ENCODE measurements at places on chromosomes 1 and 21.
A peak's percentile ranks its signal among the peaks of the same experiment; 100 is the strongest.

GRCh38 chr21:41777951-41778815 lies 11.3 kb upstream of the RIPK4 start:
- peak; percentile 49 for DNase-seq
- peaks cover 3% of the 10 kb centered on the region for H3K4me1 ChIP-seq
- no peak overlapping the region for H3K4me3 ChIP-seq
- peaks cover 70% of the 10 kb centered on the region for H3K27me3 ChIP-seq

- no peak overlapping the region for H3K4me3 ChIP-seq
- H3K27me3 ChIP-seq, result peaks cover 2% of the 10 kb centered on the region
- H3K27ac ChIP-seq, result no peak overlapping the region
These were observed 8.2 kb downstream of the OR2T10 start for GRCh38 chr1:248589334-248589733.

DNA sequence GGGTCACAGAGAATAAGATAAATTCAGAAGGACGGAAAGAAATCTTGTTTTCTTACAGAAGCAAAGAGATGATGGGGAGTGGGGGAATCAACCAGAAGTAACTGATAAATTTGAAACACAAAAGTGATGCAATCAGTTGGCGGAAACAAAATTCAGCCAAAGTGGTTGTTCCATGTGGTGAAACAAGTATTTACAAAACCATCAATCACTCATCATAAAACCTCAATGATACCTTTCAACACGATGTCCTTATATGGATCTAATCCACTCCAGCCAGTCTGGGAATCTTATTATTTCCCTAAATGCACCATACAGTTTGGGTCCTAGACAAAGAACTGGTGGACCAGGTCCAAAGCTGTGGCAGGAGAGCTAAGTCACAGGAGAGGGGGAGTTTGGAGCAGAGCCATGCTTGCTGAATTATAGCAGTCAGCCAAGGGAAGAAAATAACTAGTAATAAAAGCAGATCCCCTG lies 303.8 kb upstream of the LRRC7 start:
- H3K27me3 ChIP-seq, result no peaks in the 10 kb centered on the region
- no peak overlapping the region for H3K27ac ChIP-seq
- no peak overlapping the region for H3K4me3 ChIP-seq
- H3K36me3 ChIP-seq, result no peaks in the 10 kb centered on the region

DNA sequence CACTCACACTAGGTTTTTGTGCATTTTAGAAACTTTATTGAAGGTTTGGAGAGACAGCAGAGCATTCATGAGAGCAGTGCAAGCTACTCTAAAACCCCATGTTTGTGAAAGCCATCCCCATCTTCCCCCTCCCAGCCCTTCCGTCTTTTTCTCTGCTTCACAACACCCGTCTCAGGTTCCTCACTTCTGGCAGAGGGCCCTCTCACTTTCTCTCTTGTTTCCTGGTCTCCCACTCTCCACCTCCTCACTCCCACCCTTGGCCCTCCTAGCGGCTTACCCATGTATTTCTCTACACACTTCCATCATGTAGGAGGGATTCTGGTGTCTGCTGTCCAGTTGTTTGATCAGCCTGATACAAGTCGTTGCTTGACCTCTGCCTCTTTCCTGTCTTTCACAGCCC lies 92.7 kb downstream of the LRRC8C start:
- peaks cover 41% of the 10 kb centered on the region for H3K36me3 ChIP-seq
- H3K4me1 ChIP-seq, result peaks cover 87% of the 10 kb centered on the region
- no peaks in the 10 kb centered on the region for H3K27me3 ChIP-seq
- DNase-seq, result no peak
- H3K27ac ChIP-seq, result peak overlapping the region; percentile 99

DNA sequence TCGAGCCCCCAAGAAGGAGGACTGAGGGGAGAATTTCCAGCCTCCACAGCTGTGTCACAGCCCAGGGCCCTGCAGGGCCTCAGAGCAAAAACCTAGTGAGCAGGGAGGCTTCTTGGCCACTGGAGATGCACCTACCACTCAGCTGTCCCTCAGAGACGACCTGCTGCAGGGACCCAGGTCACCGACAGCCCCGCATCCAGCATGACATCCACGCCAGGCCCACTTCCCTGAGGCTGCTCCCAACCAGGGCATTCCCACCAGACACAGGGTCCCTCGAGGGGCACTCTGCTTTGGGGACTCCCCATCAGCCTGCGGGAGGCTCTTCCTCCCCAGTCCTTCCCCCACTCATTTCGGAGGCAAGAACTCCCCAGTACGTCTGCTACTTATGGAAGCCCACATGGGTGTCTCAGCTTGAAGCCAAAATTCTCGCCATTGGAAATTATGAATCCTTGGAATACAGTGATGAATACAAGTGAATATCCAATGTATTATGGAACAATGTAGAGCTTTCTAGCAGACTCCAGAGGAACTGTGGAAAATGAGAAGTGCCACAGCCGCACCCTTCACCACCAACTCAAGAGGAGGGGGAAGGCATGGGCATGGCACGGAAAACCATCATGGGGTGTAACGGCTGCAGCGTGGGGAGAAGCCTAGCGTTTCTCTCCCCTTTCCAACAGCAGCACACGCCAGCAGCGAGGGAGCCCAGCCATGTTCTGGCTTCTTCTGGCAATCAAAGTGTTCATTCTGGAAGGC lies 6.9 kb downstream of the TFF3 start:
- DNase-seq, result no peak
- no peaks in the 10 kb centered on the region for H3K36me3 ChIP-seq
- H3K4me1 ChIP-seq, result peaks cover 5% of the 10 kb centered on the region
- H3K27me3 ChIP-seq, result peaks cover 5% of the 10 kb centered on the region

GRCh38 chr1:116203181-116203723 lies 92.1 kb downstream of the MAB21L3 start:
- no peak for DNase-seq
- H3K4me3 ChIP-seq, result no peak overlapping the region
- no peaks in the 10 kb centered on the region for H3K4me1 ChIP-seq
- peaks cover 11% of the 10 kb centered on the region for H3K27me3 ChIP-seq

- DNase-seq, result no peak
- H3K4me3 ChIP-seq, result no peak overlapping the region
- no peak overlapping the region for H3K27ac ChIP-seq
- no peaks in the 10 kb centered on the region for H3K36me3 ChIP-seq
These were observed 2.6 kb downstream of the VSIG8 start for GRCh38 chr1:159859767-159860322.

DNA sequence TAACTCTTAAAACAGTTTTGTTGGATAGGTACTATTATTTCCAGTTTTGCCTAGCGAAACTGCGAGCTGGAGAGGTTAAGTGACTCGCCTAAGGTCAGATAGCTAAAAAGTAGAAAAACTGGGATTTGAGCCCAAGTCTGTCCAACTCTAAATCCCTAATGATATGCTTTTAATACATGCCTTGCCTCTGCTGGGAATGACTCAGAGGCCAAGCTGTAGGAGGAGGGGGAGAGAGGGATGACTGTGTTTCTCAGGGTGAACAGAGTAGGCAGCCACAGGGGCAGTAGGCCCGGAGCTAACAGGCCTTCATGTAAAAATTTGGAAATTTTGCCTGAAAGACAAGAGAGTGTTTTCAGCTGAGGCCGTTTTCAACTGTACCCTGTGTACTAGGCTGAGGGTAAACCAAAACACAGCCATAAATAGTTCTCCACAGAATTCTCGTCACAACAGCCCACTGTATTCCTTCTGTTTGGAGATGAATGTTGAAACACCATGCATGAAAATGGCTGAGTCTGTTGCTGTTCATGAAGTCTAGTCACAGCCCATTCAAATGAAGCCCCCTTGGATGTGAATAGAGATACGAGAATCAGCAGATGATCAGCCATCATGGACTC lies 107.5 kb upstream of the HOOK1 start:
- DNase-seq, result no peak
- no peaks in the 10 kb centered on the region for H3K4me1 ChIP-seq
- no peak overlapping the region for H3K27ac ChIP-seq
- H3K27me3 ChIP-seq, result no peaks in the 10 kb centered on the region

GRCh38 chr1:201169203-201169602 lies 14.9 kb upstream of the TMEM9 start:
- H3K4me3 ChIP-seq, result no peak overlapping the region
- H3K27ac ChIP-seq, result no peak overlapping the region
- peaks cover 14% of the 10 kb centered on the region for H3K27me3 ChIP-seq
- H3K4me1 ChIP-seq, result peaks cover 20% of the 10 kb centered on the region
- no peaks in the 10 kb centered on the region for H3K36me3 ChIP-seq

- DNase-seq, result no peak
- peaks cover 1% of the 10 kb centered on the region for H3K4me1 ChIP-seq
- H3K27me3 ChIP-seq, result peaks cover 9% of the 10 kb centered on the region
- H3K27ac ChIP-seq, result no peak overlapping the region
- H3K36me3 ChIP-seq, result no peaks in the 10 kb centered on the region
These were observed 35.9 kb upstream of the CAMK1G start for GRCh38 chr1:209547626-209548025.

- H3K4me1 ChIP-seq, result peaks cover 34% of the 10 kb centered on the region
- H3K27me3 ChIP-seq, result peaks cover 7% of the 10 kb centered on the region
- H3K4me3 ChIP-seq, result peak overlapping the region; percentile 69
- no peak for DNase-seq
- peaks cover 6% of the 10 kb centered on the region for H3K36me3 ChIP-seq
- H3K27ac ChIP-seq, result peak overlapping the region; percentile 52
These were observed 1.0 kb upstream of the FAM89A start for GRCh38 chr1:231040800-231041718.

DNA sequence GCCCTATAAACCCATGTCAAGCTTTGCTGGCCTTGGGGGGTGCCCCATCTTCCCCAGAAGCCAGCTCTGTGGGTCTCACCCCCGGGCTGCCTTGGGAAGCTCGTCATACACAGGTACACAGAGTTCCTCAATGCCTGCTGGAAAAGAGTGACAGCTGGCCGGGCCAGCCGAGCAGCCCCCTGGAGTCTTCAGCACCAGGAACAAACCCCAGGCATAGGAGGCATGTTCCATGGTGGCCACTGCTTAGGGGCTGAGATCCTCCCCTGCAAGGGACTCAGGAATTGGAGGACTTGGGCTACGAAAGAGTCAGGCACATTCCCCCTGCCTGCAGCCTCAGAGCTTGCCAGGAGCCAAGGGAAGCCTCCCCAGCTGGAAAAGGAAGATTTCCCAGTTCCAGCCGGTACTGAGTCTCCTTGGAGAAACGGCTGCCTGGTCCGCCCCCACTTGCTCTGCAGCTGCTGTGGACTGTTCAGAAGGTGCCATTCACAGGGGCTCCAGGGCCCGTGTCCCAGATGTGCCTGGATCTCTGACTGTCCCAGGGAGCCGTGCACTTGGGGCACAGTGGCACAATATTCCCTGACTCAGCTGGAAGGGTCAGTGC lies 89.5 kb downstream of the STUM start:
- H3K27ac ChIP-seq, result no peak overlapping the region
- H3K4me3 ChIP-seq, result no peak overlapping the region
- peaks cover 27% of the 10 kb centered on the region for H3K36me3 ChIP-seq
- H3K27me3 ChIP-seq, result no peaks in the 10 kb centered on the region
- no peak for DNase-seq

- no peak for DNase-seq
- H3K4me3 ChIP-seq, result no peak overlapping the region
- no peaks in the 10 kb centered on the region for H3K27me3 ChIP-seq
- no peak overlapping the region for H3K27ac ChIP-seq
These were observed 125.4 kb downstream of the PTGER3 start for GRCh38 chr1:70922196-70922595.

GRCh38 chr21:44844256-44844655 lies 26.4 kb upstream of the SUMO3 start:
- H3K4me3 ChIP-seq, result no peak overlapping the region
- no peak for DNase-seq
- H3K27ac ChIP-seq, result no peak overlapping the region
- H3K36me3 ChIP-seq, result peaks cover 2% of the 10 kb centered on the region

GRCh38 chr21:40051801-40052200 lies 184.6 kb downstream of the PCP4 start:
- DNase-seq, result no peak
- H3K27ac ChIP-seq, result no peak overlapping the region
- H3K4me1 ChIP-seq, result no peaks in the 10 kb centered on the region
- H3K36me3 ChIP-seq, result no peaks in the 10 kb centered on the region
- no peaks in the 10 kb centered on the region for H3K27me3 ChIP-seq

GRCh38 chr1:35807614-35808449 lies at the start of gene AGO4:
TSS of gene AGO4 (plus strand) at chr1:35808016. CDS start at chr1:35808417, 401 bp downstream.
- no peaks in the 10 kb centered on the region for H3K36me3 ChIP-seq
- peak; percentile 46 for DNase-seq
- no peaks in the 10 kb centered on the region for H3K27me3 ChIP-seq

DNA sequence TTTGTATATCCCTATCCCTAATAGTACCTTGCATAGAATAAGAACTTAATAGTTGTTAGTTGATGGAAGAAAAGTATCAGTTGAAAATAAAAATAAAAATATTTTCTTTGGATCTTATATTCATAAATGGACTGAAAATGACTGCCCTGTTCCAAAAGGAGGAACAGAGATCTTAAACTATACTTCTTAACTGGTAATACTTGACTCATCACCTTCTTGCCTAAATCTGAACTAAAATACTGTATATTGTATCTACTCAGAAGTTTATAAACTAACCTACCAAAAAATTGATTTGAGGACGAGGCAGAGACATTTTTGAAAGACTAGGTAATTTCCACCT lies 178.8 kb downstream of the SYT2 start:
- no peak overlapping the region for H3K4me3 ChIP-seq
- H3K27ac ChIP-seq, result peak overlapping the region; percentile 26
- no peak for DNase-seq
- H3K36me3 ChIP-seq, result no peaks in the 10 kb centered on the region
- no peaks in the 10 kb centered on the region for H3K27me3 ChIP-seq
- H3K4me1 ChIP-seq, result peaks cover 10% of the 10 kb centered on the region

DNA sequence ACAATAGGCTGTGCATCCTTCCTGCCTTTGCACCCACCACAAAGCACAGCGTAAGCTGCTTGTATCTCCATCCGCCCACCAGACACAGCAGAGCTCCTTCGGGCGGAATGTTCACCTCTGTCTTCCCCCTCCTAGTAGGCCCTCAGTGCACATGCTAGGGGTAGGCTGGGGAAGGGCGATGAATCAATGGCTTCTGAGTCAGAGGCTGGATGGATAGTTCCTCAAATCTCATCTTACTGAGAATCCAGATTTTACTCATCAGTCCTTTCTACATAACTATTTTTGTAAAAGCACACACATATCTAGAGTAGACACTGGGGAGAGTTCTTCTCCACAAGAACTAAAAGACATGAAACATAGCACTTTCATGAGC lies 73.8 kb downstream of the BCAR3 start:
- peaks cover 4% of the 10 kb centered on the region for H3K27me3 ChIP-seq
- H3K4me1 ChIP-seq, result peaks cover 47% of the 10 kb centered on the region
- no peaks in the 10 kb centered on the region for H3K36me3 ChIP-seq
